ENCODE measurements at places on chromosomes 11 and 22.

- DNase-seq = no peak
Observed at GRCh38 chr22:33920197-33920540, at the start of gene LARGE1. Gene LARGE1, minus strand, starts transcription at chr22:33920476.

- no peak for DNase-seq
Observed at GRCh38 chr11:123384116-123384515, 46.0 kb upstream of the GRAMD1B start.

- peak; percentile 35 for DNase-seq
Observed at GRCh38 chr11:120681434-120682331, 170.1 kb downstream of the GRIK4 start.

DNA sequence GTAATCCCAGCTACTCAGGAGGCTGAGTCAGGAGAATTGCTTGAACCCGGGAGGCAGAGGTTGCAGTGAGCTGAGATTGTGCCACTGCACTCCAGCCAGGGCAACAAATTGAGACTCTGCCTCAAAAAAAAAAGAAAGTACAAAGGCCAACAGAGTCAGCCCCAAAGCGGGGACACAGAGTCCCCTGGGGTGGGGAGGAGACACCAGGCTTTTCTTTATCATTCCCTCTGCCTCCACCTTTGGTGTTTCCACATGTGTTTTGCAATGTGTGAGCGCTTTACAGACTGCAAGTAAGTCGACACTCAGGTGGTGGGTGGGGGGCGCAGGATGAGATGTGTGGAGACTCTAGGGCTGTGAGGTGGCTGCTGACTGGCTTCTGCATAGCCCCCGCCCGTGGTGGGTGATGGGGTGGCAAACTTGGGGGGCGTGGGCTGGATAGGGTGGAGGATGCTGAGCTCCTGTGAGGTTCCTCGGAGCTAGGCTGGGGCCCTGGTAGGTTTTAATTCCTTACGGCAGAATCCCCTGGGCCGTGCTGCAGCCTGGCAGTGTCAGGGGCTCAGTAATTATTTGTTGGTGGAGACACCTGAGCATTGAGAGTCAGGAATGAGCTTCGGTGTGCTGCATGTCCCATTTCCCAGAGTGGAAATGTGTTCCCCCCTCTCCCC is 177.2 kb downstream of the CTTN start:
- DNase-seq = no peak

GRCh38 chr11:126415669-126416420 is 60.4 kb downstream of the ST3GAL4 start:
- DNase-seq = no peak

GRCh38 chr11:62267576-62267975 is 2.4 kb upstream of the SCGB2A2 start:
- DNase-seq = no peak

DNA sequence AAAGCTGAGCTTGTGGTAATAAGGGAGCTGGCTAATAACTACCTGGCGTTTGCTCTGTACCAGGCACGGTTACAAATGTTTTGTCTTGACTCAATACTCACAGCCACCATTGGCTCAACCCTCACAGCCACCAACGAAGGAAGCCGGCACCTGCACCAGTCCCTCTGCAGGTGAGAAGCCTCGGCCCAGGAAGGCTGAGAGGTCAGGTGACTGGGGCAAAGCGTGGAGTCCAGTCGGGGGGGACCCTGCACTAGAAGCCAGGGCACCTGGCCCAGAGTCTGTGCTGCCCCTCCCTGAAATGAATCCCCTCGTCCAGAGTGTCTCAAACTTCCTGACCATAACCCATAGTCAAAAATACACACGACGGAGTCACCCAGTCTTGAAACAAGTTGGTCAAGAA is 90.1 kb downstream of the PHF21B start:
- no peak for DNase-seq

- no peak for DNase-seq
Observed at GRCh38 chr11:29119707-29120618, 896.9 kb downstream of the KCNA4 start.

GRCh38 chr11:35914816-35915215 is 29.0 kb upstream of the LDLRAD3 start:
- no peak for DNase-seq

GRCh38 chr11:65323813-65324212 is 9.1 kb downstream of the CDC42EP2 start:
- DNase-seq = no peak

GRCh38 chr11:128942817-128943427 is at the start of gene TP53AIP1:
Gene TP53AIP1, minus strand, starts transcription at chr11:128942871. Its CDS starts 5,053 bp downstream, at chr11:128937818.
- no peak for DNase-seq

DNA sequence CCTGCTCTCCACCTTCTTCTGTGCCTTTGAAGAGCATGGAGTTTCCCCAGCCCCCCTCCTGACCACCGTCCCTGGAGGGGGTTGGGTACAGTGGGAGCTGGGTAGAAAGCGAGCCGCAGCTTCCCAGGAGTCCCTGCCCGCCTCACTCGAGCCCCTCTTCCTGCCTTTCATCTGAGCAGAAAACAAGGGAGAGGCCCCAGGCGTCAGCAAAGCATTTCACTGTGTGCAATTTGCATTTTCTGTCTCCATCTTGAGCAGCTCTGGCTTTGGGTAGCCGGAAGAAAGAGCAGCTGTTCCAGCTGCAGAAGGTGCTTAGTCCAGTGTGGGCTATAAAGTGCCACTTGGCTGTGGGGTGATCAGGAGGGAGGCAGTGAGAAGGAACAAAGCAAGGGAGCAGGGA is 229.7 kb downstream of the CEP164 start:
- no peak for DNase-seq

DNA sequence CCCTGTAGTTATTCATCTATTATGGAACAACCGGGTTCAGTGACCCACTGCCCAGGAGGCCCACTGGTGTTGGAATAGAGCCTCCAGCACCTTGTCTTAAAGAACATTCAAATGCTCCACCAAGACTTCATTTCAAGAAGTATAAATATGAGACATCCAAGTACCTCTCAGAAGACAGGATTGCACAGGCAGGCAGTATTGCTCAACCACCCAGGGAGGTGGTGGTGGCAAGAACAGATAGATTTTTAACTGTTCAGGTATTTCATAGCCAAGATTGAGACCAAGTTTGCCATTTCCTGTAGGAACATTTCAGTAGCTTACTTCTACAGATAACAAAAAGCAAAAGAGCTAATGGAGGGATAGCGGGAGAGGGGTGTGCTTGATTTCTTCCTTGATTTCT is 78.7 kb downstream of the COMMD9 start:
- DNase-seq = no peak

- DNase-seq = no peak
Observed at GRCh38 chr22:19448076-19448607, 631 bp upstream of the C22orf39 start.

- no peak for DNase-seq
Observed at GRCh38 chr11:42571131-42571877, 740.5 kb upstream of the API5 start.

DNA sequence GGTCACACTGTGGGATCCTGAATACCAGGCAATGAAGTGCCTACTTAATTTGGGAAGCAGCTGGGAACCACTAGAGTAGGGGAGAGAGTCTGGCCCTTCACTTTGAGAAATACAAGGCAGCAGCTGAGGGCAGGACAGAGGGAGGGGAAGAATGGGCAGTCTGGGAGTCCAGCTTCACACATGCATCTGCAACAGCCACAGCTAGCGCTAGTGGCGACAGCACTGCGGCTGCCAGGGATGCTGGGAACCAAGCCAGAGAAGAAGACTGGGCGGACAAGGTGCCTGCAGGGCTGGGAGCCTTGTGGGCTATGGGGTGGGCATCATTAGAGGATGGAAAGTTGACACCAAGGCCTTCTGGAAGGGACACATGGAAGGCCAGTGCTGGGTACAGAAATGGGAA is 15.8 kb downstream of the SCUBE2 start:
- DNase-seq = no peak

DNA sequence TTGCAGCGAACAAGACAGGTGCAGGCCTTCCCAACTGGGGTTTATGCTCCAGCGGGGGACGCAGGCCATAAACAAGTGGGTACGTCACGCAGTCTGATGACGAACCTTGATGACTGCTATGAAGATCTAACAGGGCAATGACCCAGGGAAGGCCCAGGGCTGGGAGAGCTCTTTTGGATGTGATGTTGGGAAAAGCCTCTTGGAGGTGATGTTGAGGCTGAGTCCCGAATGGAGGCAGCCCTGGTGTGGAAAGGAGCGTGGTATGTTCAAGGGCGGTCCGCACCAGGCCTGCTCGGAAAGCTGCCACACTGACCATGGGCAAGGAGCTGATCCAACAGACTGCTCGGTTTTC is 5.8 kb downstream of the FADS2 start:
- no peak for DNase-seq

GRCh38 chr22:29313576-29314466 is 1.7 kb downstream of the RASL10A start:
- DNase-seq = no peak

- DNase-seq = no peak
Observed at GRCh38 chr11:123702696-123703095, 38.8 kb downstream of the ZNF202 start.

DNA sequence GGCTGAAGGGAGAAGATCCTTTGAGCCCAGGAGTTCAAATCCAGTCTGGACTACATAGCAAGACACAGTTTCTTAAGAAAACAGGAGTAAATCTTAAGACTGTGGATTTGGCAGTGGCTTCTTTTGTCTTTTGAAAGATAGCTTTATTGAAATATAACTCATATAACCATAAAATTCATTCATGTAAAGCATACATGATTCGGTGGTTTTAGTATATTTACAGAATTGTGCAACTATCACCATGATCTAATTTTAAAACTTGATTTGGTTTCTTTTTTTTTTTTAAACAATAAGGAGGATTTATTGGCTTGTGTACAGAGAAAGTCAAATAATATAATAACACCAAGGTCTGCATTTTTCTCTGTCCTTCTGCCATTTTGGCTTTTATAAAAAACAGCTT is 23.1 kb upstream of the PSMA1 start:
- DNase-seq = no peak

- DNase-seq = no peak
Observed at GRCh38 chr11:45927684-45928413, 5.4 kb downstream of the LARGE2 start.

- no peak for DNase-seq
Observed at GRCh38 chr22:22770280-22770871, 117.2 kb upstream of the IGLL5 start.

DNA sequence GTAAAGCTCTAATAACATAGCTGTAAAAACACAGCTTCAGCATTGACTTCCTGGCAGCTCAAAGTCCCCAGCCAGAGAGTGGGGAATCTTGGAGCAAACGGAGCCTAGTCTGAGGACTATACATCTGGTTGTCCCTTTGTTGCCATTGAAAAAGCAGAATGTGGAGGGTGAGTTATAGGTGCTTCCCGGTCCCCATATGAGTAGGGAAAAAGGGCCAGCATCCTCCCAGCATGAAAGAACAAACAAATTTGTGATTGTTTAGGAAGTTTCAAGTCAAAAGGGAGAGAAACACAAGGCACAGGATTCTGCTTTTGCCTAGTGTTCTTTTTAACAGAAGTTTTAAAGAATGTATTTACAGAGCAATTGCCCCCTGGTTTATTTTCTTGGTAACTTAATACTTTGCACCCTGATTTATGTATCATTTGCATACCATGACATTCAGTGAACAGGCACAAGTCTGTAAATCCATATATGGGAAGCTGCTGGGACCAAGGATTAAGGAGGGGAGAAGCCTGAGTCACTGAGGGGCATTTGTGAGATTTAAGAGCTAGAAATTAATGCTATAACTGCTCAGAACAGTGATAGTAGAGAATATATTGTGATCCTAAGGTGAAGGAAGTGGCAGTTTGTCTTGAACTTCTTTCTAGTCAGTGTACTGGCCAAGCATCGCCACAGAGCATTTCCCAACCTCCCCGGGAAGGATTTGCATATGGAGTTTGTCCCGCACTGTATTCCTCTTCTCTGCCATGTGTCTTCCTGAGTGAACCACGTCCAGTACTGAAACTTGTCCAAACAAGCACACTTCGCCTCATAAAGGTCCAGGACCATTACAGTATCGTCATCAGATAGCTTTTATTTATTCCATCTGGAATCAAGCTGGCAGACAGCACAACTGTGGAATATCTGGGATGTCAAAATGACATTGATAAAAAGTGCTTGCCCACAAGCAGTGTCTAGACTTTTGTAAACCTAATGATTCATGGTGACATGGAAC is 103.0 kb downstream of the DBX1 start:
- DNase-seq = no peak

DNA sequence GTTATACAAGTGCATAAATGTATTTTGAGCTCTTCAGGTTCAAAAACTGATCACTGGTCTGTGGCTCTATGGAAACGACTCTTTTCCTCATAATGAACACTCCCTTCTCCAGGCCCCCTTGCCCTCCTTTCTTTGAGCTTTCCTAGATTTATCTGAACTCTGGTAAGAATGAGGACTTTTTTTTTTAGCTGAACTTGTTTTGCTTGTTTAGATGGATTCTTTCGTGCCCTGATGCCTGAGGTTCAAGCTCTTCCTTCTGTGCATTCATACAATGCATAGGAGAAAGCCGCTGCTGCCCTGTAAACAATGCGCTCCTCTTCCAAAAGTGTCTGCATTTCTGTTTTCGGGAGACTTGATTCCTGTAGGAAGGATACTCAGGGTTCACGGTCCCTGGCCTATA is 205.1 kb downstream of the TENM4 start:
- DNase-seq = no peak

DNA sequence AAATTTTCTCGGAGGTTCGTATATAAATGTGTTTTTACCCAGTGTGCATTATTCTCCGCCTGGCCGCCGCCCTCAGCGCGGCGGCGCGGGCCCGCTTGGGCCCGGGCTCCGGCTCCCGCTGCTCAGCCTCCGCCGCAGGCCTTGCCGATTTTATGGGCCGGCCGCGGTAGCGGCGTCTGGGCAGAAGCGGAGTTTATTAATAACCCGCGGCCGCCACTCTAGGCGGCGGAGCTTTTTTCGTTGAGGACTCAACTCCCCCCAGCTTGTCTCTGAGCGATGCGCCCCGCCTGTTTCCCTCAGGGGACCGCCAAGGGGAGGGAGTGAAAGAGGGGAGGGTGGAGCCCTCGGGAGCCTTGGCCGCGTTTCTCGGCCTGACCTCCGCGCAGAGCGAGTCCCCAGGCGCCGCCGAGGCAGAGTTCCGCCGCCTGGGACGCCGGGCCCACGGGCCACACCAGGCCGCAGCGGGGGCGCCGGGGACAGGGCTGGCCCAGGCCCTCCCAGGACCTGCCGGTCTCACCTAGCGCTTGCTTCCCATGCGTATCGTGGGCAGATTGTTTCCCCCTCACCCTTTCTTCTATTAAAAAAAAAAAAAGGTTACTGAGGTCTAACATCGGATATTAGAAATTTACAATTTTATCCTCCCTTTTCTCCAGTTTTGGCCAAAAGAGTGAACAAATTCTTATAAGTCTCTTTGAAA is 399 bp downstream of the ZNF143 start:
- peak; percentile 92 for DNase-seq

Data from C1 segment of cervical spinal cord (tissue), 14 donors.